ENCODE measurements at places on chromosomes 7 and 10.

- DNase-seq, result no peak
Observed at GRCh38 chr10:124892031-124892430, 49.9 kb upstream of the ZRANB1 start.

- DNase-seq, result no peak
Observed at GRCh38 chr10:73734028-73734720, 10.0 kb upstream of the SEC24C start.

GRCh38 chr10:31188792-31189406 lies 130.1 kb upstream of the ZEB1 start:
- no peak for DNase-seq

DNA sequence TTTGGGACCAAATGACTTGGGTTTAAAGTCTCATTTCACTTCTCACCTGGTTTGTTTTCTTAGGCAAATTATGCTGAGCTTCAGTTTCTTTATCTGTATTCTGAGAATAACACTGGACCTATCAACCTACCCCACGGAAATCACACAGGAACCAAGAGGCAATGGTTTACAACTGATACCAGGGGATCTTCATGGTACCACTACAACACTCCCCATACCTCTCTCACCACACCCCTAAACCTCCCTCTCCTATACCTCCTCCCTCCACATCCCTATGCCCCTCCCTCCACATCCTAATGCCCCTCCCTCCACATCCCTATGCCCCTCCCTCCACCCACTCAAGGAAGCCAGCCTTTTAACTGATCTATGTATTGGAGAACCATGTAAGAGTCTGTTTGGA lies 9.9 kb downstream of the FAM204A start:
- no peak for DNase-seq

- no peak for DNase-seq
Observed at GRCh38 chr7:113953553-113953952, 34.7 kb upstream of the PPP1R3A start.

DNA sequence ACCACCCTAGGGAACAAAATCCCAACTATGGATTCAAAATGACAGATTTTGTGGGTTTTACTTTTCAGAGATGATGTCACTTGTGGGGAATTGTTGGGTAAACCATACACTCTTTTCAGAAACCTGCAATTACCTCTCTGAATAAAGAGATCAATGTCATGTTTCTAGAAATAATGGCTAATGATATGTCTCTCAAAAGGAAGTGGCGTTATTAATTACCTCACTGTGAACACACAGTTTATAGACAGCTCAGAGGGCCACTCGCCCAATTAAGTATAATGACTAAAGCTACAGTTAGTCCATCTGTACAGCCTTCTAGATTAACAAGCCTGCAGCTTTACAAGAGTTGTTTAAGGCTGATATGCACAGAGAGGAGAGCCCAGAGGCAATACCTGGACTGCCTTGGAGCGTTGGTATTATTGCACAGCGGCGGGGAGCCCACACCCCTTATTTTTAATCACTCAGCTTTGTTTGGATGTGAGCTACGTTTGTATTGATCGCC lies 79.5 kb downstream of the RAB11FIP2 start:
- no peak for DNase-seq

GRCh38 chr10:127035827-127036226 lies 130.6 kb downstream of the DOCK1 start:
- DNase-seq, result no peak

- no peak for DNase-seq
Observed at GRCh38 chr7:155729847-155730246, 82.4 kb downstream of the SHH start.

DNA sequence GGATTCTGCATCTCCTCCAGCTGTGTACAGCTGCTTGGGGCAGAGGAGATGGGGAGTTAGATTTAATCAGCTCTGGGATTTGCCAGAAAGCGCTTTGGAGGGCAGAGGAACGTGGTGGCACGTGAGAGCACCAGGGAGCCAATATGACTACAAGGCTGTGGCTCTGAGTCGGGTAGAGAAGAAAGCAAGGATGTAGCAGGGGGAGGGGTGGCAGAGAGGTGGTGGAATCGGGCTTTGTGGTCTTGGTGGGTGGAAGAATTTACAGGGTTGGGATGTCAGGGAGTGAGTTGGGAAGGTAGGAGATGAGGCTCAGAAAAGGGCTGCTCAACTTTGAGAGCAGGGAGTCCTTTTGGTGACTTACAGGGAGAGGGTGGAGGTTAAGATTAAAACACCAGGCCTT lies 113.6 kb downstream of the CCNY start:
- DNase-seq, result no peak

- no peak for DNase-seq
Observed at GRCh38 chr10:130615457-130615856, 479.3 kb downstream of the GLRX3 start.

- DNase-seq, result no peak
Observed at GRCh38 chr10:23826421-23826820, 382.5 kb upstream of the KIAA1217 start.
